Activated B cell treated with CpG ODN at 0.5 μM for 24 hours (primary cell): ENCODE measurements at places on chromosomes 2 and 18. TPM values are rescaled to one million over a fixed set of nuclear protein-coding genes. Genes with fewer than 3 reads are reported as not detected.

DNA sequence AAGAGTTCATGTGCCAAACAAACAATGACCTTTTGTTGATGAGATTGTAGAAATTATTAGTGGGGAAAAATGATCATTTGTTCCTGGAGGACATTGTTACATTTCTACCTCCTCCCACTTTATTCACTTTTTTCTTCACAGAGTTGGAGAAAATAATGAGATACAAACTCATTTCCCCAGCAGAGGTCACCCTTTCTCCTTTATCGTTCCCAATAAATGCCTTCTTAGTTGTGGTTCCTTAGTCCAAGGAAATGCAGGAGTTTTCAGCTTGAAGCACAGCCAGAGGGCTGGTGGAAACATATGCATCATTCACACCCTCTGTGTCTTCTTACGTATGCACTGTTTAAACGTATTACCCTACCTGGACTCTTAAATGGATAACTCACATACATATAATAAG, 108.8 kb downstream of the SLC4A3 start:
- DNase-seq: no peak

DNA sequence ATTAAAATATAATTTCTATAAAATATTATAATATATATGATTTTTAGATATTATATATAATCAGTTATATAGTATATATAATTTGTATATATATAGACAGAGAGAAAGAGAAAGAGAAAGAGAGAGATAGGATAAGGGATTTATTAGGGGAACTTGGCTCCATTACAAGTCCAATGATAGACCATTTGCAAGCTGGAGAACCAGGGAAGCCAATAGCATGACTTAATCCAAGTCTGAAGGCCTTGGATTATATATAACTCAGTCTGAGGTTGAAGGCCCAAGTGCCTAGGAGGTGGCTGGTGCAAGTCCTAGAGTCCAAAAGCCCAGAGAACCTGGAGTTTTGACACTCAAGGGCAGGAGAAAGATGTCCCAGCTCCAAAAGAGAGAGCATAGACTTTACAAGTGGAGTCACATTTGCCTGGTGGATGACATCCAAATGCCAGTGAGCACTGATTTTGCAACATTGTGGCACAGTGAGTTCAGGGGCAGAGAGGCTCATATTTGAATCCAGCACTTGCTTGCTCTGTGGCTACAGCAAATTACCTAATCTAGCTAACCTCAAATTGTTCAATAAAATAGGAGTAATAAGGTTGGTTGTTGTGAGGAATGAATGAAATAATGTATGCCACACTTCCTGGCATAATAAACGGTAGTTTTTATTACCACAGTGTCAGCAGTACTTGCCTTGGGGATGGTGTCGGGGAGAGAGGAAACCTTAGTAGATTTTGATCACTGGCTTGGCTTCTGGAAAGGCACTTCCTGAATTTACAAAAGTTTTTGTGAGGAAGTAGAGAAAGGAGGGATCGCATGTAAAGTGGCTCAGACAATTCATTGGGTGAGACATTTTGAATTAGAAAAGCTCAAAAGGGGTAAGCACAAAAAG, 69.6 kb upstream of the CD28 start:
- DNase-seq: no peak

- DNase-seq: no peak
These were observed 124.0 kb downstream of the GAREM1 start for GRCh38 chr18:32346671-32347070.

DNA sequence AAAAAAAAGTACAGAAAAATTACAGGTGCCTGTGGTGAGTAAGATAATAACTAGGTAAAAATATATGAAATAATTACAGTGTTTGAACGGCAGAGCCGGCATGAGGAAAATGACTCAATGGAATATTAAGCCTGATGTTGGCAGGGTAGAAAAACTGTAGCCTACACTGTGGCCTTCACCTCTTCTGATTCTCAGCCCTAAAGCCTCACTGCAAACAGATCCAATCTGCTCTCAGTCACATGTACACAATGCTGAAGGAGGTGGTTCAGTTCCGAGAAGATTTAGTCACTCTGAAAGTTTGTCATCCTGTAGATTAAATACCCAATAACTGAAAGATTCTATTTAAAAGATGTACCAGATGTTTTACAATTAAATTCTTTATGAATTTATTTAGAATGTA, 66.9 kb upstream of the MAP3K20 start:
- DNase-seq: no peak

DNA sequence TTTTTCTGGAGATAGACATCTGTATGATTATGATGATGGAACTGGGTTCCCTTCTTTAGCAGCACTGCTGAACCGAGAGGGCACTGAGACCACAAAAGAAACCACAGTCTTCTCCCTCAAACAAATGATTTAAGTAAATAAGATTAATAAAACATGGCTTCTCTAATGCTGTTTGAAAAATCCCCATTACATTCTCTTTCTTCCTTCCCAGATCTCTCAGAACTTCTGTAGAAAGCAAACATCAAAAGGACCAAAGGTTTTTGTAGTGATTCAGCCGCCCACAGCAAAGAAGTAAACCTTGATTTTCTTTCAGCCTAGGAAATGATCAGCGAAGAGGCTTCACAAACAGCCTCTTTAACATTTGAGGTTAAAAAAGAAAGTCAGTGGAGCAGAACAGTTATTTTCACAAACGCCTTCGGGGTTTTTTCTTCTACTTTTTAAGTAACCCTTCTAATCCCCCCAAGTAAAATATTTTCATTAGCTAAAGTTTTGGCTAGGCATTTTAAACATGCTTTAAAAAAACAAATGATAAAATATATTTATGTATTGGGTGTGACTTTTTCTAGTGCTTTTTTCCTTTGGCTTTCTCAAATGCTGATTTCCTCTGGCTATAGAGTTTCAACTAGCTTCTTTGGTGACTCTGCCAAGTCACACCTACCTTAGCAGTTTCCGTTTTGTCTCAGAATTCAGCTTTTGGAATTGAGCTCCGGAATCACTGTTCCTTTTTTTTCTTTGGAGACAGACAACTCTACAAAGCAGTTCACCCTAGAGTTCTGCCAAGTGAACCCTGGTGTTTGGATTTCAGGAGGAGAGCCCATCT, 89.6 kb downstream of the UPP2 start:
- no peak for DNase-seq

DNA sequence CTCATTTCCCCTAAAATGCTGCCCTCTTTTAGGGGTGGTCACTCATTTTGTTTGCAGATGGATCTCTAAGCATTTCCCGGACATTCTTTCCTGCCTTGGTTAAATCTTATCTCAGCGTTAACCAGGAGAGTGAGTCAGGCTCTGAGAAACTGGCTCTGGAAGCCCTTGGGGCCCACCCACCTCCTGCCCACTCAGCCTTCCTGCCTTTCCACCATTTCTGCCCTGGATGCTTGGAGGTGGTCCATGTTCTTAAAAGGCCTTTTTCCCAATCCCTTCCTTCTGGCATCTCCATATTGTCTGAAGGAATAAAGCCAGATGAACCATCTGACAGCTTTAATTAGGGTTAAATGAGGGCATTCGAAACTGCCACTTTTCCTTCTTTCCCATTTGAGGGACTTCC, 9.5 kb downstream of the HK2 start:
- DNase-seq: no peak

GRCh38 chr2:231318954-231319353, 76.6 kb upstream of the B3GNT7 start:
- no peak for DNase-seq

GPR75 gene
- total RNA-seq: 5.7 and 6.3 TPM in 2 replicates

- no peak for DNase-seq
These were observed 110.6 kb downstream of the PLEKHM3 start for GRCh38 chr2:207914716-207915115.

GRCh38 chr2:176171351-176172006, 14.4 kb downstream of the HOXD3 start:
- no peak for DNase-seq

DNA sequence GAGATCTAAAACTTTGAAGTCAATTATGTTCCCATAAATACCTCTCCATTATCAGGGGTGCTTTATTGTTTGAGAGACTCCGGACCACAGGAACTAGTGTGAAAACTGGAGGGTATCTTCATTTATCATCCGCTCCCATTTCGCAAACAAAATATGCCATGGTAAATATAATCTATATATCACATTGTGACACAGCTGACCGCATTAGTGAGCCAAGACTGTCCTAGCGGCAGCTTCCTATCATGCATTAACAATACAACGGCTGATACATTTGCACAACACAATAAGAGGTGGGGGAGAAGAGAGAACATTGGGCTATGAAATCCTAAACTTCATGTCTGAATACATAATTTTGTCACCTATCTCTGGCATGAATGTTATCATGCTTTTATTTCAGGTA, 29.5 kb downstream of the BCL11A start:
- DNase-seq: no peak

RFTN2 gene
- total RNA-seq: not detected in 2 replicates

- no peak for DNase-seq
These were observed 34.1 kb downstream of the NOL10 start for GRCh38 chr2:10655499-10656225.

GRCh38 chr2:215885536-215885935, 127.8 kb downstream of the MREG start:
- DNase-seq: no peak

TIGD1 gene
- 8.1 and 8.8 TPM in 2 replicates for total RNA-seq

POMC gene
- total RNA-seq: 3.2 and 4.4 TPM in 2 replicates

DNA sequence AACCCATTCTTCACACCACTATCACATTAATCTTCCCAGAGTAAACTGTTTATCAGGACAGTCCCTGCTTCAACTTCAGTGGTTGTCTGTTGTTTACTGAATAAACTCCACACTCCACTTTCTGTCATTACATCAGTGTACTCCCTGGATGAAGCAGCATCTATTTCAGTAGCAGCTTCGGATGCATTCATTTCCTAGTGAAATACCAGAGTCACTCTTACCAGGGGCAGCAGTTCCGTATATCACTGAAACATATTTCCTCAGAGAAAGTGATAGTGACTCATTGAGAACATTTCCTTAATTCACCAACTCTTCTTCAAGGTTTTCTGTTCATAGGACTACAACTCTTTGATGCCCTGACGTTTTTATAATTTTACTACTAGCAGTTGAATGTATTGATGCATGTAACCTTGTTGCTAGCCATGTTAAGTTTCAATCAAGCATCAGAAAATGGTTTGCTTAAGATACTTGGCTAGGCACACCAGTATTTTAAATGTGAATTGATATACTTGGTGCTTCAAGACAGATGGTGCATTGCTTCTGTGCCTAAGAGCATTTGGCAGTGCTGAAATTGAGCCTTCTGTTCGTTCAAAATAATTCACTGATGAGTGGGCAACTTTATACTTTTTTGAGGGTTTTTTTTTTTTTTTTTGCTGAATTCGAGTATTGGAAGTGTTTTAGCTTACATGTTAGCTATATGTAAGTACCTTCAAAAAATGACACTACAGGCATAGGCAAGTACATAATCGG, 92.3 kb downstream of the UBE2E3 start:
- DNase-seq: no peak

CAPN14 gene
- total RNA-seq: 2.4 and 3.3 TPM in 2 replicates

DNA sequence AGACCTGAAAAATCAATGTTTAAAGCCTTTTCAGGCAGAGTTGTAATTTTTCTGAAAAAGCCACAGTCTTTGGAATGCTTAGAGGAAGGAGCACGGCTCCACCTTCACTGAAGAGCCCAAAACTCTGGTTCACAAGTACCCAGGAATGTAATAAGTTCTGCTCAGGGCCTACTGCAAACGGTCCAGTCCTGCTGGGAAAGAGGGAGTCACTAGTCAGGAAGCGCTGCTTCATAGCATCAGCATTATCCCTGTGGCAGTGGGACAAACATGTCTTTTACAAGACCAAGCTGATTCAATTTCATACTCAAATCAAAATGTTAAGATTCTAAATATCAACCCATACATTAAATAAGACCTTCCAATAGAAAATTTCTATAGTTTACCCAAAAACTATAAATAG, 152.9 kb upstream of the PGAP1 start:
- DNase-seq: no peak

GRCh38 chr2:184644685-184645084, 46.4 kb downstream of the ZNF804A start:
- DNase-seq: no peak

DNA sequence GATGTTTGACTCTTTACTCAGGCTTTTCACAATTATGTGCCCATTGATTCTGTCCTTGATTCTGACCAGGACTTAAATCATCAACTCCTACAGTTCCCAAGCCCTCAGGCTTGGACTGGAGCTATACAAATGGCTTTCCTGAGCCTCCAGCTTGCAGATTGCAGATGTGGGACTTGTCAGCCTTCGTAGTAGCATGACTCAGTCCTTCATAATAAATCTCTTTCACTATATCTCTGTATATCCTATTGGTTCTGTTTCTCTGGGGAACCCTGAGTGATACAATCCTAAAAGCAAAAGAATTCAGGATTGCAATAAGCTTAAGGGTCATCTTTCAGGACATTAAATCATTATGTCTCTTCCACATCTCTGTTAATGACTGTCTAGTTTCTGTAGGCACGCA, 356.6 kb downstream of the RIT2 start:
- no peak for DNase-seq

CD207 gene
- not detected in 2 replicates for total RNA-seq

NR4A2 gene
- 6.7 and 7.5 TPM in 2 replicates for total RNA-seq

RASGRP3 gene
- total RNA-seq: 179 and 205 TPM in 2 replicates

DNA sequence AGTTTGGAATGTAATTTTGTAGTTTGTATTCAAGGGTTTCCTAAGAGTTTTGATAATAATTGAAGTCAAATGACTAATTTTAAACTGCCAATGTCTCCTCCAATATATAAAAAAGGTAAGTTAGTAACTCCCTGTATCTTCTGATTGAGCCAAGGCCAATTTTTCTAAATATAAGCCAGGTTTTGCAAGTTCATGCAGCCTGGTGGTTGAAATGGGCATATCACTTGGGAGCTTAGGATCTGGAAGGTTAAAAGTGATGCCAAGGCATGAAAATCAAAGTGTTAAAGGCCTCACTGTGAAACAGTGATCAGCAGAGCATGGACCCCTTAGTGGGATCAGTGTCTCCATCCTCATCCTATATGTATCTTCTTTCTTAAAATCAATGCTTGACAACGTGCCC, 60.5 kb downstream of the MERTK start:
- DNase-seq: no peak

C2orf66 gene
- not detected in 2 replicates for total RNA-seq

G6PC2 gene
- total RNA-seq: not detected in 2 replicates

DNA sequence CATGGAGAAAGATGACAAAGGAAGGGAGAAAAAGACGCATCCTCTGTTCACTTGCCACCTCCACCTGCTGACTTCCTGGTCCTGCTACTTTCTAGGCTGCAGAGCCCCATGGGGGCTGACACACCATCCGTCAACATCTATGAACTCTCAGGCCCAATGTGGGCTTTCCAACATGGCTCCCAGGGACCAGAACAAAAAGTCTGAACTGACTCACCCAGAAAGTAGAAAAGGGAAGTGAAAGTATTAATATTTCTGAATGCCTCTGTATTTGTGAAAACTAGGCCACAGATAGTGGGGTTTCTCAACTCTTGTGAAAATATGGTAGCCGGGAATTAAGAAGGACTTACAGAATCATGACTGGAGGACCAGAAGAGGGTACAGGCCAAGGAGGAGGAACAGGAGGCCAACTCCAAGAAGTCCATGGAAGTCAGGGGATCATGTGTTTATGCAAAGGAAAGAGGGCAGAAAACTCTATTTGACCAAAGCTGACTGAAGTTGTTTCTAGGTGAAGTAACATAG, 123.1 kb upstream of the CAB39 start:
- peak; percentile 55 for DNase-seq
